Stimulated activated CD8-positive, alpha-beta memory T cell treated with anti-CD3 and anti-CD28 coated beads, Interleukin-7, amount 100 ng/mL, for 1 hour (primary cell): ENCODE measurements at places on chromosomes 4 and X.

DNA sequence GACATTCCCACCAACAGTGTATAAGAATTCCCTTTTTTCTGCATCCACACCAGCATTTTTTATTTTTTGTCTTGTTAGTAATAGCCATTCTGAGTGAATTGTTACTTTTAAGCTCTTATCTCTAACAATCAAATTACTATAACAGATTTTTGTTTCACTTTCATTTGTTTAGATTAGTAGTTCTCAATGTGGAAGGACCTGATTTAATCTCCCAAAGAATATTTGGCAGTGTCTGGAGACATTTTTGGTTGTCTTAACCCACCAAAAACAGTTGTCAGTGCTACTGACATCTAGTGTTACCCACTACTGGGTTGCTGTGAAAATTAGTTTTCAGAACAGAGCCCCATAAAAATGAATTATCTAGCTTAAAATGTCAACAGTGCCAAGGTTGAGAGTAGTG lies 37.9 kb downstream of the RUFY3 start:
- no peak for DNase-seq

- DNase-seq: no peak
Measured at GRCh38 chrX:13774696-13775095, 40.1 kb downstream of the OFD1 start.

GRCh38 chr4:102478186-102478585 lies 23.0 kb upstream of the NFKB1 start:
- DNase-seq: no peak

DNA sequence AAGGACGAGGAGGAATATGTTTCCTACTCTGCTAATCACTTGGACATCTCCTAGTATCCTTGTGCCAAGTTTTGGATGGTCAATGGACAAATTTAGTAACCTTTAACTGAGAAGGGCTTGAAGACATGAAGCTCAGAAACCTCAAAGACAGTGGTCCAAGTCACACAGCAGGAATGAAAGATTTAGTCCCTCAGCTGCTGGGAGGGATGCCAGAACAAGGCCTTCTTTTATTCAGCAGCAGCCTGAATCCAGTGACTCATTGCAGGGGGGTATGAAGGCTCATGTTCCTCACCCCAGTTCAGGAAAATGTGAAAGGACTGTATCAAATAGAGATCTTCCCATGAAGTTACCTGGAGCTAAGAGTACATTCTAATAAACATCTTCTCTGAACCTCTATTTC lies 214.9 kb upstream of the UGT8 start:
- no peak for DNase-seq

DNA sequence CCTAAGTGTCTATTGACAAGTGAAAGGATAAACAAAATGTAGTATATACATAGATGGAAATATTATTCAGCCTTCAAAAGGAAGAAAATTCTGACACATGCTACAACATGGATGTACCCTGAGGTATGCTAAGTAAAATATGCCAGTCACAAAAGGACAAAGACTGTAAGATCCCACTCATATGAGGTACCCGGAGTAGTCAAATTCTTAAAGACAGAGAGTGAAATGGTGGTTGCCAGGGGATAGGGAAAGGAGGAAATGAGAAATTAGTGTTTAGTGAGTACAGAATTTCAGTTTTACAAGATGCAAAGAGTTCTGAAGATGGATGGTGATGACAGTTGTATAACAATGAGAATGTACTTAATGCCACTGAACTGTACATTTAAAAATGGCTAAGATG lies 102.3 kb upstream of the NAP1L5 start:
- DNase-seq: no peak

GRCh38 chr4:93029769-93030168 lies 726.0 kb downstream of the GRID2 start:
- DNase-seq: no peak

DNA sequence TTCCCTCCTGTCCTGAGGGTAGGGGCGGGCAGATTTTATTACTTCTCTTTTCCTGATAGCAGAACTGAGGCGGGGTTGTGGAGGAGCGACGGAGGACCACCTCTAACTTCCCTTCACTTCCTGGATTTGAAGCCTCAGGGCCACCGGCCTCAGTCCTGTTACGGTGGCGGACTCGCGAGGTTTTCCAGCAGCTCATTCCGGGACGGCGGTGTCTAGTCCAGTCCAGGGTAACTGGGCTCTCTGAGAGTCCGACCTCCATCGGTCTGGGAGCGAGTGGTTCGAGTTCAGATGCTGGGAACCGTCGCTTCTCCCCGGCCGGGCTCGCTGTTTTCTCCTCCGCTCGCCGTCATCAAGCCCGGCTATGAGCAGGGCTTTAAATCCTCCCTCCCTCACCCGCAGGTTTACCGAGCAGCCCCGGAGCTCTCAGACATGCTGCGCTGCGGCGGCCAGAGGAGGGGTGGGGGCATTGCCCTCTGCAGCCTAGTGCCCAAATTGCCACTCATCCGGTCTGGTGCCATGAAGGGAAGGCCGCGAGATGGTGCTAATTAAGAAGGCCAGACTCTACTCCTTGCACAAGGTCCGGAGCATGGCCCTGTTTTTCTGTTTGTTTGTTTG lies 23.3 kb downstream of the HAND2 start:
- no peak for DNase-seq

DNA sequence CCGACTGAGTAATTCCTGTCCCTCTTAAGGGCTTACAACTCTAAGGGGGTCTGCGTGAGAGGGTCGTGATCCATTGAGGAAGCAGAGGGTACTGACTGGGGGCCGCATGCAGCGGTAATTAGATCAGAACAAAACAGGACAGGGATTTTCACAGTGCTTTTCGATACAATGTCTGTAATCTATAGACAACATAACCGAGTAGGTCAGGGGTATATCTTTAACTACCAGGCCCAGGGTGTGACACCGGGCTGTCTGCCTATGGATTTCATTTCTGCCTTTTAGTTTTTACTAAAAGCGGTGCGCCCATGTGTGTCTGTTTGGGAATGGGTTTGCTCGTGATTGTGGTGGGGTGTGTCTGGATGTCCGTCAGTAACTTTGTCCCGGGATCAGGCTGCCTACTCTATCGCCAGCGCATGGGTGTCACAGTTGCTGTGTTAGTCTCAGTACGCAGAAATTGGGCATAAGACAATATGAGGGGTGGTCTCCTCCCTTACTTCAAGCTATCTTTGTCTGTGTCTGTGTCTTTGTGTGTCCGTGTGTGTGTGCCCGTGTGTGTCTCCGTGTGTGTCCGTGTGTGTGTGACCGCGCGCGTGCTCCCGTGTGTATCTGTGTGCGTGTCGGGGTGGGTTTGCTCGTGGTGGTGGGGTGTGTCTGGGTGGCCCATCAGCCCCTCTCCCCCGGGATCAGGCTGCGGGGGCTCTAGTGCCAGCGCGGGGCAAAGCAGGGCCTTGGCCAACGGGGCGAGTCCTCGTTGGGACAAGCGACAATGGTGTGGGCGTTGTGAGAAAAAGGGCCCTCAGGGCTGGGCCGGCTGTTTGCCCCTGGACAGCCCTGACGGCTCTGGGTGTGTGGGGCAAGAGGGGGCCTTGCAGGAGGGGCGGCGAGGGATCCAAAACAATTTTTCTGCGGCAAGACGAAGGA lies 10.4 kb downstream of the FRG2 start:
- DNase-seq: no peak

GRCh38 chr4:61152433-61152832 lies 47.7 kb upstream of the ADGRL3 start:
- DNase-seq: no peak

- no peak for DNase-seq
Measured at GRCh38 chr4:33226133-33226532, 2506.0 kb downstream of the PCDH7 start.

DNA sequence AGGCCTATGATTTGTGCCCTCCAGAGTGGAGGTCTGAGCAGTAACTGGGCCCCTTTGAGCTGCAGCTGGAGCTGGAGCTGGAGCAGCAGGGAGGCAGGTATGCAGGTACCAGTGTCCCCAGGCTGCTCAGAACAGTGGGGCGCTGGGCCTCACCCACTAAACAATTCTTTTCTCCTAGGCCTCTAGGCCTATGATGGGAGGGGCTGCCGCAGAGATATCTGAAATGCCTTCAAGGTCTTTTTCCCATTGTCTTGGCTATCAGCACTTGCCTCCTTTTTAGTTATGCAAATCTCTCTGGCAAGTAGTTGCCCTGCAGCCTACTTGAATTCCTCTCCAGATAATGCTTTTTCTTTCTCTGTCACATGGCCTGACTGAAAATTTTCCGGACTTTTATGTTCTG lies 79.7 kb upstream of the OTUD4 start:
- DNase-seq: no peak
